ENCODE measurements at places on chromosomes 7 and 10.

- DNase-seq: no peak
Observed at GRCh38 chr10:133110133-133110532, 22.4 kb downstream of the ADGRA1 start.

GRCh38 chr10:61391281-61391680 is 61.9 kb downstream of the TMEM26 start:
- DNase-seq: no peak

- no peak for DNase-seq
Observed at GRCh38 chr7:40833191-40833887, 698.5 kb downstream of the SUGCT start.

DNA sequence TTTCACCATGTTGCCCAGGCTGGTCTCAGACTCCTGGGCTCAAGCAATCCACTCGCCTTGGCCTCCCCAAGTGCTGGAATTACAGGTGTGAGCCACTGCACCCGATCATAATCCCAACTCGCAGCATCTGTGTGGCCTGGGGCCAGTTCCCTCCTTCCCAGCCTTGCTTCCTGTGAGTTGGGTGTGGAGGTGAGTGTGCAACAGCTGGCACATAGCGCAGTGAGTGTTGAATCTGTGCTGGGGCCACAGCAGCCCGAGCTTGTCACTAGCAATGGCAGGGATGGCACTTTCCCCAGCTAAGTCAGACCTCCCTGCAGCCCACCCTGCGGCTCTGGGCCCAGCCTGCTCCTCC is 12.2 kb downstream of the TMEM184A start:
- no peak for DNase-seq

DNA sequence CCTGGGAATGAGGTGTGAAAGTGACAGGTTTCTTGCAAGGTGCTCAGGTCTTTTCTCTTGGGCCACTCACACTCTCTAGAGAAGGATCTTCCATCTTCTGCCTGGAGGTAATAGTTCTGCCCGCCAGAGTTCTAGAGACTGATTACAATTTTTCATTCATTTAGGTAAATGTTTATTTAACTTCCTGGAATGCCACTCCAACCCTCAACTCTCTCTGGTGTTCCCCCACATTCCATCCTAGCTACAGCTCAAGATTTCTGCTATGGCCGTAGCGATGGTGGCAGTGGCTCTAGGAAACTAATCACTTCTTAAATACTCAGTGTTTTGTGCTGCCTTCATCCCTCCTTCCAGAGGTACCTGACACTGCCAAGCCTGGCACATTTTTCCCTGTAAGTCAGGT is 174.6 kb downstream of the WDR11 start:
- DNase-seq: no peak

DNA sequence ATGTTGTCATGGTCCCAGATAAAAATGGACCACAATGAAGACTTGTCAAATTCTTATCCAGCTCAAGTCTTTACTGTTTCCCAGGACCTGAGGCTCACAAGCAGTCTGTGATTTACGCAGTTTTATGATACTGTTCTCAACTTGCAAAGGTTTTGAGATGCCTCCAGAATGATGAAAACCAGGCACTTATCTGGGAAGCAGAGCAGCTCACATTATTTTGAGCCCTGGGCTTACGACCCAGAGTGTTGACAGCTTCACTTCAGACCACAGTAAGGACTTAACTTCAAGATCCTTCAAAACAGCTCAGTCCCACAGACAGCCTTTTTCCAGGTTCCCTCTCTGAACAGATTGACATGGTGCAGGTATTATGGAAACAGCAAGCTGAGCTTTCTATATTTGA is 236.1 kb downstream of the RNLS start:
- DNase-seq: no peak

DNA sequence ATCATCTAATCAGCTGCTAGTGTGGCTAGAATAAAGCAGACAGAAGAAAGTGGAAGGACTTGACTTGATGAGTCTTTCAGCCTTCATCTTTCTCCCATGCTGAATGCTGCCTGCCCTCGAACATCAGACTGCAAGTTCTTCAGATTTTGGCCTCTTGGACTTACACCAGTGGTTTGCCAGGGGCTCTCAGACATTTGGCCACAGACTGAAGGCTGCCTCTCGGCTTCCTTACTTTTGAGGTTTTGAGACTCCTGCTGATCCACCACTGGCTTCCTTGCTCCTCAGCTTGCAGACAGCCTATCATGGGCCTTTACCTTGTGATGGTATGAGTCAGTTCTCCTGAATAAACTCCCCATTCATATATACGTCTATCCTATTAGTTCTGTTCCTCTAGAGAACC is 26.0 kb downstream of the PLPP4 start:
- no peak for DNase-seq

GRCh38 chr7:4730276-4730675 is 45.1 kb upstream of the AP5Z1 start:
- DNase-seq: no peak

DNA sequence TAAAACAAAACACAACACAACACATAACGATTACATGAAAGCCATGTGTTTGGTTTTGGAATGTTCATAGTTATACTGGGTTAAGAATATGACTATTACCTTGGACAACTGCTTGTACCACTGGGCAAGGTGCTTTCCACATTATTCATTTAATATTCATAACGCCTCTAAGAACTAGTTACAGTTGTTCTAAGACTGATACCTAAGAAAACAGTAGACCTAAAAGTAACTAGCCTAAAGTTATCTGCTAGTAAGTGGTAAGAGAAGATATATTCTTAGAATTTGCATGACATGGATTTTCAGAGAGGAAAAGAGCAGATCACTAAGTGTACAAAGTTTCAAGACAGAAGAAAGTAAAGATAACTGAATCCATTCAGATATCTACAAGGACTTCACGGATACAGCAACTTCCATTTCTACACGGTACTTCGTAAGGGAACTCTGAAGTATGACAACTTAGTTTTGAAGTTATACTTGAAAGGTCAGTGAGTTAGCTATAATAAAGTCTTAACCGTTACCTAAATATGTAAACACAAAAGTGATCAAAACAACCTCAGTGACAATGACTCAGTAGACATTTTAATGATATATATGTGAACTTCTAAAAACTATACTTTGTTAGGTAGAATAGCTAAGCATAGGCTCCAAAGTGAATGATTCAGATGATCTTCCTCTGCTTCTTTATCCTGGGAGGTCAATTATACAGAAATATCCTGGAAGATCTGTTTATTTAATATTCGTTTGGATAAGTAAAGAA is 65.1 kb downstream of the MINDY3 start:
- DNase-seq: no peak

DNA sequence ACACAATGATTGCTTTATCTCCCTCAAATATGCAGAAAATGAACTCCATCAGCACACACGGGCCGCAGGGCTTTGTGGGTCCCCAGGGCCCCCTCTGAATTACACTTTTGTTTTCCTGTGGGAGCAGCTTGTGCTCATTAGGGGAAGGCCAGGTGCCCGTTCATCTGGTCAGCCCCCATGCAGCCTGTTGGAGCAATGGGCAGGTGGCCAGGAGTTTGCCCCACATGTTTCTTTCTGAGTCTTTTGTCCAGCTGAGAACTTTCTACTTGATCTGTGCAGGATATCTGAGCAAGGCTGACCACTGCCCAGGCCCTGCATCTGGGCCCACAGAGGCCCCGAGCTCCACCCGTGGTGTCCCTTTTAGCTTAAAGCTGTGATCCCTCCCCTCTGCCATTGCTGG is 105.3 kb upstream of the FAM20C start:
- no peak for DNase-seq

GRCh38 chr10:74917481-74918077 is 91.2 kb downstream of the KAT6B start:
- no peak for DNase-seq

- DNase-seq: no peak
Observed at GRCh38 chr7:30842542-30843451, 68.9 kb upstream of the AQP1 start.

DNA sequence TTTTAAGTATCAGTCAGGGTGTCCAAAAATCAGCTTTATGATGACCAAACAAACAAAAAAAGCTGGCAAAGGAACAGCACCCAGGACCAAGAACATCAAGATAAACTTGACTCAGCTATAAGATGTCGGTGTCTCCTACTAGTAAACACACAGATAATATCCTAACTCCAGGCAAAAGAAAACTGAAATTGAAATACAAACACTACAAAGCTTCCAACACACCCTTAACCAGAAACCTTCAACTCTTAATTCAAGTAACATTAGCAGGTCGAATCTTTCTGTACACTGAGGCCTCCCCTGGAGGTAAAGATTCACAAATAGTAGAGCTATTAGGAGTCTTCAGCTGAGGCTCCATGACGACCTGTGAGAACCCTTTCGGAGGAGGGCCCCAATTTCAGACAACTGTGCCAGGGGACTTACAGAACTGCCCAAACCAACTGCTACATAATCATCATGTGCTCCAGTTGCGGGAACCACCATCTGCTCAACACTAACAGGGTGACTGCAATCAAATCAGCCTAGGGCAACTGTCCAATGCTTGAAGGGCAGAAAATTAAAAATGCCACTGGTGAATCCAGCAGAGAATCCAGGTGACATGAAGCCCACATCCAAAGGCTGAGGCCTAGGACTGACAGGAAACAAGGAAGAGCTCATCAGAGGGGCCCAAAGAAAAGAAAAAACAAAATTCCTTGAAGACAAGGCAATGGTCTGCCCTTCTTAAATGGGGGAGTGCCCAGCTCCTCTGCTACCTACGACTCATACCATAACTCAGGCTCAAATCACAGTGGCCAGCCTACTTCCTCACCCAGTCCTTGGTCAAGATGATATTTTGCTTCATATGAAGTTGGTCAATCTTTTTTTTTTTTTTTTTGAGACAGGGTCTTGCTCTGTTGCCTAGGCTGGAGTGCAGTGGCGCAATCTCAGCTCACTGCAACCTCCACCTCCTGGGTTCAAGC is 20.0 kb downstream of the XPNPEP1 start:
- no peak for DNase-seq

- no peak for DNase-seq
Observed at GRCh38 chr7:118846977-118847376, 622.5 kb downstream of the ANKRD7 start.

DNA sequence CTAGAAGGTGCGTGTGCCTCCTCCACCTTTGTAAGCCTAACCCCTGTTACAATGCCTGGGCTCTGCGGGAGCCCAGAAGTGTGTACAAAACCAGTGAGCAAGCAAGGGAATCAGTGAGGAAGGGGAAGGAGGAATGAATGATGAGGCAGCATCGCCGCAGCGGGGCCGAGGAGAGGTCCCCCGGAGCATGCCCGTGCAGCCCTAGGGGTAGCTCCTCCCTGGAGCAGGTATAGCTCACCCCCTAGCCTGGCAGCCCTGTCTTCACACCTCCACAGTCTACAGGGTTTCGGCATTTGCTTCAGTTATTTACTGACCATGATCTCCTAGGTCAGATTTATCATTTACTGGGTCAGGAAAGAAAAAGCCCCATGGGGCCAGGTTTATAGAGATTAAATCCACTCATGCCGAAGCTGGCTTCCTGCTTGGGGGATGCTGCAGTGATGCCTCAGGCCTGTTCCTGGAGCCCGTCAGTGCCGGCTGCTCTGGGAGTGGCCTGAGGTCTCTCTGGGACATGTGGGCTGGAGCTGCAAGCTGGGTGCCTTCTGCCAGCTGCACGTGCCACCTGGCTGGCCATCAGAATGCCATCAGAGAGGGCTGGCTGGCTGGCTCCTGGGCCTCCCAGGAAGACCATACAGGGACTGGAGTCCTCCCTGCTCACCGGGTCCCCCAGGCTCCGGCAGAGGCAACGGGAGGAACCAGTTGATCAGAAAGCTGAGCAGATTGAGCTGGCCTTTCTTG is 138.9 kb downstream of the GRK5 start:
- DNase-seq: no peak

GRCh38 chr7:135664046-135664589 is 1.8 kb downstream of the STMP1 start:
- no peak for DNase-seq

GRCh38 chr10:116738339-116738738 is 4.0 kb downstream of the HSPA12A start:
- DNase-seq: no peak

GRCh38 chr7:99729486-99730237 is 5.3 kb downstream of the CYP3A7 start:
- DNase-seq: no peak

GRCh38 chr7:122118757-122119156 is 25.3 kb downstream of the AASS start:
- no peak for DNase-seq

- DNase-seq: no peak
Observed at GRCh38 chr10:11329062-11329673, 282.3 kb downstream of the USP6NL start.

- DNase-seq: peak; percentile 48
Observed at GRCh38 chr10:11875494-11876281, 52.5 kb downstream of the PROSER2 start.

DNA sequence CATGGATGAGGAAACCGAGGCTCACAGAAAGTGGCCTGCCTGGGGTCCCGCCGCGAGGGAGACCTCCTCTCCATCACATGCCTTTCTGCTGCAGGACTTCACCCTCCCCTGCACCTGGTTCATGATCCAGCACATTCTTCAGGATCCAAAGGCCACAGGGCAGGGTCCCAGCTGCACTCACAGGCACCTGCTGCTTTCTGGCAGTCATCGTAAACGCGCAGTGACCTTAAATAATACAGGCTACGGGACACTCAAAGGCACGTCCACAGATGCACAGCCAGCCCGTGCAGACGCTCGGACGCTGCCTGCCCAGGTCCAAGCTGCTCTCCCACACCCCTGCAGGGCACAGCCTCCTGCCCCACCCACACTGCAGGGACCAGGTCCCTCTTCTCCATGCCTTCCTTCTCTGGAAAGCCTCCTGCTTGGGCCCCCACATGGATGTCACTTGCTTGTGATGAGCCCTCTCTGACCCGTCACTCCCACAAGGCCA is 49.9 kb downstream of the CALML3 start:
- no peak for DNase-seq

DNA sequence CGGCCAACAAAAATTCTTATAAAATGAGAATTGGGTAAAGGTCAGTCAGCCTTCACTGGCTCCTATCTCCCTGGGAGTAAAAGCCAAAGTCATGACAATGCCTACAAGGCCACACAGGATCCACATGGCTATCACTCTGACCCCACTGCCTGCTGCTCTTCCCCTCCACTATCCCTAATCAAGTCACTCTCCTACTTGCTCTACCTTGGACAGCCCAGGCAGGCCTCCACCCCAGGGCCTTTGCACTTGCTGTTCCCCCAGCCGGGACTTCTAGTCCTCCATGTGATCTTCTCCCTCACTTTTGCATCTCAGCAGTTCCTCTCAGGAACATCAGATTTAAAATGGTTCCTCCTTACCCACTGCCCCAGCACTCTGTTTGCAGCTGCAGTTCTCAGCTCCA is 50.6 kb downstream of the PRR15 start:
- DNase-seq: no peak

GRCh38 chr10:59688921-59689351 is 20.7 kb downstream of the SLC16A9 start:
- DNase-seq: no peak

- DNase-seq: no peak
Observed at GRCh38 chr7:47836503-47837202, 111.6 kb downstream of the PKD1L1 start.

DNA sequence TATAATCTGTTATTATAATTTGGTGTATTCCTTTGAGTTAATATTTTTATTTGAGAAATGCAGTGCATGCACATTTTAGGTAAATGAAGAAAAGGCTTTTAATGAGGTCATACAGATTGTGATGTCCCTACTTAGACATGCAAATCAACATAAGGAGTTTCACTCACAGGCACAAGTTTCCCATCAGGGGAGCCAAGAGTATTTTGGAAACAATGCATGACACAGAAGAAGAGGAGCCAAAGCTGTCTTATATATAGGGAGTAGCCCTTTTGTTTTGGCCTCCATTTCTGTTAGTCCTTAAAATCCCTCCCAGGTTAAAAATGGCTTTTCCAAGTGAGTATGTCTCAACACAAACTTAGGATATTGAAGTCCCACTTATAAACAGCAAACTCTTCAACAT is 703.4 kb upstream of the ANKRD30A start:
- DNase-seq: no peak

GRCh38 chr7:43244232-43244631 is 131.8 kb downstream of the HECW1 start:
- no peak for DNase-seq
